ENCODE measurements at places on chromosomes 2 and 18.

GRCh38 chr2:236579746-236580315 is 10.2 kb downstream of the ACKR3 start:
- no peak for DNase-seq

GRCh38 chr2:25066455-25066854 is 24.6 kb downstream of the EFR3B start:
- no peak for DNase-seq

- DNase-seq, result no peak
Measured at GRCh38 chr2:206379886-206380285, 63.4 kb upstream of the ADAM23 start.

- DNase-seq, result no peak
Measured at GRCh38 chr18:7360606-7361170, 129.8 kb downstream of the LRRC30 start.

GRCh38 chr2:45001869-45002385 is 7.3 kb downstream of the SIX2 start:
- peak; percentile 82 for DNase-seq
